A549 treated with Mapracorat at 1 μM for 4 hours (cell line): ENCODE measurements at places on chromosomes 12 and 14. TPM values are rescaled to one million over a fixed set of nuclear protein-coding genes. Genes with fewer than 3 reads are reported as not detected.

SSTR1 gene
- total RNA-seq: not detected in 5 replicates

ERH gene
- total RNA-seq: 317 to 360 TPM (median 340 TPM) in 5 replicates

CRY1 gene
- 20.6 to 26.0 TPM (median 24.0 TPM) in 5 replicates for total RNA-seq

PSMC6 gene
- total RNA-seq: 76.2 to 102 TPM (median 81.9 TPM) in 5 replicates

TDP1 gene
- total RNA-seq: 12.6 to 16.7 TPM (median 14.4 TPM) in 5 replicates

HHIPL1 gene
- total RNA-seq: 0.13 to 0.22 TPM (median 0.17 TPM) in 5 replicates

SMIM41 gene
- not detected in 5 replicates for total RNA-seq

PLEK2 gene
- total RNA-seq: 16.7 to 21.8 TPM (median 18.4 TPM) in 5 replicates
